ENCODE measurements at places on chromosomes 3 and 15. TPM values are rescaled to one million over a fixed set of nuclear protein-coding genes. Genes with fewer than 3 reads are reported as not detected.

Gene CNTN4
- total RNA-seq: not detected

Gene HCN4
- total RNA-seq: not detected

Gene SNUPN
- 21.1 TPM for total RNA-seq

Gene EDC3
- 29.5 TPM for total RNA-seq

Gene PLSCR2
- 0.31 TPM for total RNA-seq

Gene TMEM207
- total RNA-seq: not detected

Gene USP13
- 9.1 TPM for total RNA-seq

Gene FOXL2
- not detected for total RNA-seq

Gene CADPS
- total RNA-seq: not detected

Gene PLSCR1
- 90.8 TPM for total RNA-seq

Gene SOX14
- total RNA-seq: not detected

Gene ZMYND10
- 0.31 TPM for total RNA-seq

Gene TPRG1
- total RNA-seq: not detected

Gene SERINC4
- not detected for total RNA-seq

Gene VEPH1
- 24.0 TPM for total RNA-seq

Gene HRG
- total RNA-seq: not detected

Gene ARL6
- total RNA-seq: 5.0 TPM

Gene NR1I2
- total RNA-seq: under 0.01 TPM

Gene SEMA3F
- total RNA-seq: 47.1 TPM

Gene COMMD2
- total RNA-seq: 25.3 TPM

Gene MME
- 13.9 TPM for total RNA-seq

Gene GABRA5
- not detected for total RNA-seq

Gene CCR4
- 0.25 TPM for total RNA-seq

Gene CSK
- total RNA-seq: 87.0 TPM

Gene MKRN2OS
- total RNA-seq: not detected

Gene RARB
- 18.5 TPM for total RNA-seq

Gene BMF
- total RNA-seq: 5.3 TPM

Gene IL16
- 4.9 TPM for total RNA-seq

Gene CSPG5
- total RNA-seq: 0.16 TPM

Gene DNAH12
- 0.16 TPM for total RNA-seq

Gene IQCF5
- not detected for total RNA-seq

Gene HTR3E
- total RNA-seq: not detected

Gene GREM1
- 0.16 TPM for total RNA-seq

Gene CFAP92
- 0.69 TPM for total RNA-seq

Gene RPP25
- total RNA-seq: 11.2 TPM

Gene DHX30
- total RNA-seq: 90.8 TPM

Gene CHRNB4
- total RNA-seq: not detected

Gene NISCH
- 46.6 TPM for total RNA-seq

Gene UBA5
- total RNA-seq: 34.6 TPM

Gene CATSPER2
- total RNA-seq: 0.97 TPM

Gene CORO2B
- total RNA-seq: 0.32 TPM

Gene RYR3
- total RNA-seq: under 0.01 TPM
